ENCODE measurements at places on chromosomes 12 and 14.

GRCh38 chr14:39265806-39266524, 32.2 kb downstream of the MIA2 start:
- peak; percentile 42 for DNase-seq

DNA sequence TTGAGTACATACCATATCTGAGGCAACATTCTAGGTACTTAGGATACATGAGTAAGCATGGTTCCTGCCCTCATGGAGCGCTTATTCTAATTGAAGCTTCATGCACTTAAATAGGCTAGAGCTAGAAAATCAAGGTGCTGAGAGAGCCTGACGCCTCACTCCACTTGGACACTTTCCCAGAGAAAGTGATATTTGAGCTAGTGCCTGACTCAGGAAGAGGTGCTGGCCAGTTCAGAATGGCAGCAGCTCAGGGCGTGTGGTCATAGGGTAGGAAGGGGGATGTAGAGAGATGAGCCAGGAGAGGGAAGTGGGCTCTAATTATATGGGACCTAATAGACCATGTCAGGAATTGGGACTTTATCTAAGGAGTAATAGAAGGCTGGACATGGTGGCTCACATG, 33.3 kb downstream of the TULP3 start:
- peak; percentile 74 for DNase-seq

DNA sequence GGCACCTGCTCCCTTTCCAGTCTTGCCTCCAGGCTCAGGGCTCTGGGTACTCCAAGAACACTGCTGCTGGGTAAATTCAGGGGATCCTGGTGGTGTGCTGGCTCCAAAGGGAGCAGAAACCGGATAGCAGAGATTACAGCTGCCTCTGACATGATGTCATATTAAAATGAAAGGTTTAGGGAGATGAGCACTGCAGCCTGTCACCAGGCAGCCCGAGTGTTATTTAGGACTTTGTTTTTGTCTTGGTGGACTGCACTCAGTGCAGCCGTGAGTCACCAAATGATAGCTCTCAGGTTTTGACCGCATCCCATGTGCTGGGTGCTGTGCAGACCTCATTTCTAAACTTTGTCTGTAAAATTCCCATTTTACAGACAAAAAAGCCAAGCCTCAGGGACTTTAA, 266.0 kb upstream of the CRY1 start:
- peak; percentile 63 for DNase-seq

GRCh38 chr12:104522985-104523722, 66.4 kb downstream of the CHST11 start:
- peak; percentile 73 for DNase-seq

DNA sequence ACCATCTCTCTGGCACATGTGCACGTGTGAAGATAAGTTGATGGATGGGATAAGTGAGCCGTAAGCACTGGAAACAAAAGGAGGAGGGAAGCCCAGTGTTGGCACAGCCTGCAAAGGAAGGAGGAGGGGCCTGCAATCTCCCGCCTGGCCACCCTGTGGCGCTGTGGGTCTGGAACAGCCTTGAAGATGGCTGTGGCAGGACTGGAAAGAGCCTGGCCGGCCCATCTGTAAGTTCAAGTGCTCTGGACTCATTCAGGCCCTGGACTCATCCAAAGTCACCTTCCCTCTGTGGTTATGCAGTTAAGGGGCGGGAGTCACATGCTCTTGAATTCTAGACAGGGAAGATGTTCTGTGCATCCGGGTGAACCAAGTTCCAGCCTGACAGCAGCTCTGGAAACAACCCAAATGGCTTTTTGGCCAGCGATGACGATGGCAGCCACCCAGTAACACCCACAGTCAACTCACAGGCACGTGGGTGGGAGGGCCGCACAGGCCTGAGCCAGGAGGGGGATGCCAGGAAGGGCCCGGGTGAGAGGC, 50.4 kb downstream of the CHGA start:
- peak; percentile 33 for DNase-seq

DNA sequence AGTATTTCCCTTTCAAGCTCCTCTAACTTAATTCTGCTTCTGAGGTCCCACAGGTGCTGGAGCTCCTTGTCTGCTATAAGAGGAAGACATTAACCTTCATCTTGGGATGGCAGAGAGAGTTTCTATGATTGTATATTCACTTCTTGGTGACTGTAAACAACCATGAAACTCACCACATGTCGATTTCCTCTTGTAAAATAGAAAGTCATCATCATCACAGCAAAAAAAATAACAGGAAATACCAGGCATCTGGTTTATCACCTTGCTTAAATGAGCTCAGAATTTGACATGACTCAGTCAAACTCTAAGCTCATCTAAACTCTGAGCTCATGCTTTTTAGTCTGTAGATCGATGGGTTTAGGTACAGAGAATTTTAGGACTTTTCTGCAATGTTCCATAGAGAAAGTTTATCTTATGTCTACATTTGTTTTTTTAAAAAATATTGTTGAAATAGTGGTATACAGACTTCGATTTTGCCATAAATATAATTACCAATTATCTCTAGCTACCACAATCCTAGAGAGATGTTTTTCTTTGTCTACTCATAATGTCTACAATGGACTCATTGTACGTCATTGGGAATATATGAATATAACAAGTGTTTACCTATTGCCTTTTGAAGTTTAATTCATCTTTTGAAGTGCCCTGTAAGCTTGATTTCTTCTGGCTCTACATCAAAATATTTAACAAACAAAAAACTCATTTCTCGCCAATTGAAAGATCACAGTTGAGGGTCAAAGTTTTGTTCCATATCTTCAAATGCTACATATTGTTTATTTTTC, 58.4 kb downstream of the IGF1 start:
- no peak for DNase-seq

DNA sequence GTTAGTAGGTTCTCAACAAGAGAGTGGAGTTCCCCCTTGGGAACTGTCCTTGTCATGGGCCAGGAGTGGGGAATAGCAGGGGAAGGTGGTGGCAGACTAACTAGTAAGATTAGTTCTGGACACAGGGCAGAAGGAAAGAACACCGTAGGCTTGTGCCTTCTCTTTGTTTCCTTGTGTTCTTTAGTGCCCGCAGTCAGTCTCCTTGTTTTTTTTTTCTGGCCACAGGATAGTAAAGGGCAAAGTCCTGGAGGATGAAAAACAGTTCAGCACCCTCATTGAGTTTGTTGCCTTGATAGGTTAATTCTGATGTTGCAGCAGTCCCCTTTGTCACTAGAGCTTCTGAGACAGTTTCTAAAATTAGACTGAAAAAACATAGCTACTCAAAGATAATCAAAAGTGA, 8.4 kb downstream of the PEX5 start:
- no peak for DNase-seq

GRCh38 chr12:91326058-91327027, 143.7 kb upstream of the DCN start:
- peak; percentile 85 for DNase-seq

- DNase-seq: no peak
These were observed 338.0 kb downstream of the RGS6 start for GRCh38 chr14:72270147-72270727.

GRCh38 chr14:94349276-94349675, 26.1 kb upstream of the SERPINA6 start:
- DNase-seq: no peak

- no peak for DNase-seq
These were observed 175.4 kb upstream of the PELI2 start for GRCh38 chr14:55942826-55943225.

- no peak for DNase-seq
These were observed 33.8 kb downstream of the DCP1B start for GRCh38 chr12:1970331-1970900.

DNA sequence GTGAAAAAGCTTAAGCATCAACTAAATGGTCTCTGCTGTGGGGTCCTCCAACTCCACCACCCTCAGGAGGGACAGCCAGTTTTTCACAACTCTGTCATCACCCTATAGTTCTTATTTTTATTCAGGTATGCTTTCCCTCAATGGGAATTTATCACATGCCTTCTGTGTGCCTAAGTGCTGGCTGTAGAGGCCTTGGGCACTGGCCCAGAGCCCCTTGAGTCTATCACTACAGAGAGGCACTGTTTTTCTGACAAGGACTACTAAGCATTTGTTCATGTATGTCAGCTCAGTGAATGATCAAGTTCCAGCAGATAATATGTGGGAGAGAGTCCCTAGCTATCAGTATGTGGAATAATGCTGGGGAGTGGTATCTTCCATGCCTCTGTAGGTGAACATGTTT, 463.9 kb downstream of the NPAS3 start:
- no peak for DNase-seq

GRCh38 chr12:77855548-77855947, 24.9 kb downstream of the NAV3 start:
- DNase-seq: no peak

GRCh38 chr12:119222222-119222951, 43.7 kb downstream of the HSPB8 start:
- no peak for DNase-seq

- no peak for DNase-seq
These were observed 11.0 kb downstream of the IL31 start for GRCh38 chr12:122162976-122163375.

- DNase-seq: no peak
These were observed 22.8 kb downstream of the AHNAK2 start for GRCh38 chr14:104955396-104955770.

DNA sequence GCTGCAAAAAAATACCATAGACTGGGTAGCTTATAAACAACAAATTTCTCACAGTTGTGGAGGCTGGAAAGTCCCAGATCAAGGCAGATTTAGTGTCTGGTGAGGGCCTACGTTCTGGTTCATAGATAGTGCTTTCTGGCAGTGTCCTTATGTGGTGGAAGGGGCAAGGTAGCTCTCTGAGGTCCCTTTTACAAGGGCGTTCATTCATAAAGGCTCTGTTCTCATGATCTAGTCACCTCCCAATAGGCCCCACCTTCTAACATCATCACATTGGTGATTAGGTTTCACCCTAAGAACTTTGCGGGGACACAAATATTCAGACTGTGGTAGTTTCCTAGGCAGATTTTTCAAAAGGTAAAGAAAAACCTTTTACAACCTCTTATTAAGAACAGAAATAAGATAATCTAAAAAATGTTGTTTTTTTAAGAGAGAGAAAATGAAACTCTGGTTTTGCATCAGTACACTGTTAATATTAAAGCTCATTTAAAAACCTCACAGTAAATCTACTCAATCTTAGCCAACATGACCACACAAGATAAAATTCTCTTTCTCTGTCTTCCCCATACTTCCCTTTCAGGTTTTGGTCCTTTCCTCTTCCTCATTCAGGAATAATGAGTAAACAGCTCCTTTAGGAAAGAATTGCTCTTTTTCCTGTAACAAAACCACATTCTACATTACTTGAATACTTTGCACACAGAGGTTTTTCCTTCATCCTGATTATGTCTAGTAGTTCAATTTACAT, 117.5 kb downstream of the UNC79 start:
- DNase-seq: no peak

GRCh38 chr14:99535908-99536778, 54.9 kb downstream of the CCNK start:
- no peak for DNase-seq

DNA sequence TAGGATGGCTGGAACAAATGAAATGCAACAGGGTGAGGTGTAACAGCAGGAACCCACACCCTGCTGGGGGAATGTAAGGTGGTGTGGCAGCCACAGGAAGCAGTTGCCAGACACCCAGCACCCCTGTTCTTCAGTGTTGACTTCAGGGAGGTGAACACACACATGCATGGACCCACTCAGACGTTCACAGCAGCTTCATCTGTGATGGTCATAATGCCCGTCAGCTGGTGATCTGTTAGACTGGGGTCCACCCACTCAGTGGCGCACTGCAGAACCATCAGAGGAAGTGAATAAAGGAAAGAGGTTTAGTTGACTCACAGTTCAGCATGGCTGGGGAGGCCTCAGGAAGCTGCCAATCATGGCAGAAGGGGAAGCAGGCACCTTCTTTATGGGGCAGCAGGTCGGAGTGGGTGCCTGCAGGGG, 22.7 kb upstream of the TEX22 start:
- DNase-seq: peak; percentile 9

DNA sequence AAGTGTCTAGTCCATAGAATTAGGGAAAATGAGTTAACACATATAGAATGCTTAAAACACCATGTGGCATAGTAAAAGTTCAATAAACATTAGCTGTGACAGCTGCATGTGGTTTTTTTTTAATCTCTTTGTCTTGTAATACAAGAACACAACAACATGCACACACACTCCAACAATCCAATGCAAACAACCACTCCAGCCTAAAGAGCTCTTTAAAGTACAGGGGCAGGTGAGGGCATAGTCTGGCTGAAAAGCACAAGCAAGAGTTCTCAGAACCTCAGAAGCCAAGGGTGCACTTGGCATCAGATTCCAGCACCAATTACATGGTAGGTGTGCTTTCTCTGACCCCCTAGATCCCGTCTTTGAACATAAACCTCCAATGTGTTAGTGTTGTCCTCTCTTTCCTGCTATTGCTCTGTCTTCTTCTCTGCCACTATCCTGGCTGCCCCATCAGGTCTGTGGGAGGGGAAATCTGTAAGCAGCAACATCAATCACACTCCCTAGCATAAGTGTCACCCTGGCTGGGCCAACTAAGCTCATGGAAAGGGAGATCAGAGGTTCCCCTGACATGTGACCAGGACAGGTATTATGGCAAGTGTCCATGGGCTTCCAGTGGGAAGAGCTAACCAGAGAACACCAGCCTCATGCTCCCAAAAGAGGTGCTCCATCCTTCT, 91.0 kb downstream of the SLC8A3 start:
- no peak for DNase-seq

- no peak for DNase-seq
These were observed 335.0 kb downstream of the PCNX1 start for GRCh38 chr14:71242237-71242748.

DNA sequence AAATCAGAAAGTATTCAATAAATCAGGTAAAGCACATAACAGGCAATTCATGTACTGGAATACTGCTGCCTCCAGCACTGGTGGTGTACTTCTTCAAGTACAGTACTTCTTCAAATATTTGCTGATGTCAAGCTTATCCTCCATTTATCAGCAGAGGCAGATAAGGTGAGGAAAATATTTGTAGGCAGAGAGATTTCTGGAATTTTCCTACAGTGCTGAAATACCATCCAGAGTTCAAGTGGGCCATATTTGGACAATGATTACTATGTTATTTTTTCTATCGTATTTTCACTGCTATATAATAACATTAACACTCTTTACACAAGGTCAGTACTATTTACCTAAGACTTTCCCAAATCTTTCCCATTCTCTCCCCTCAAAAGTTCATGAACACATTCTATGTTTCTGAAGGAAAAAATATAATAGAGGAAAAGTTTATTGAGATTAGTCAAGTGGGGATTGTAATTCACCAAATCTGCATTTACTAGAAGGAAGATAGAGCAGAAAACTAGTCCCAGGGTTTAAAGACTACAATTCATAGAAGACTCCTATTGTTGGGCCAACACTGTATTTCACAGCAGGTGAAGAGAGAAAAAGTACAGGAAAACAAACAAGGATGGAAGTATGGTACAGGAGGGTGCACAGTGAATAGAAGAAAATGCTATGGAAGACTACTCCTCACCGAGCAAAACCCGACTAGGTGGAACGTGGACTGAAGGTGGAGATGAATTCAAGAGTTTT, 141.1 kb downstream of the PAWR start:
- DNase-seq: peak; percentile 83

DNA sequence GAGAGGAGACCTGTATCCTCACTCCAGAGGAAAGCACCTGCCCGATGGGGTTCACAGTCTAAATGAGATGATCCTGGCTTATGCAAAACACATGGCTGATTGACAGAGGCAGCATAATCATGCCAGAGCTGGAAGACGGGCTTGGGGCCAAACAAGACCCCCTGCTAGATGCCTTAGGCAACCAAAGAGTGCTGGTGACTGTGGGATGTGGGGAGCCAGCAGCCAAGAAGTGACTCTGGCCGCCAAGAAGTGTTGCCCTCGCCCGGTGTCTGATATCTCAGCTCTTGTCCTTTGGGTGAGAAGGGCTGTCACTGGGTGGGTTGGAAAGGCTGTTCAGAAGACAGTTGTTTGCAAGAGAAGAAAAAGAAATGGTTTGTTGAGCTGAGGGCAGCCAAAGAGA, 56.7 kb downstream of the PLEKHG3 start:
- DNase-seq: no peak

GRCh38 chr14:51357250-51357649, 117.2 kb downstream of the TMX1 start:
- peak; percentile 79 for DNase-seq

All from choroid plexus epithelial cell (primary cell).